ENCODE measurements at places on chromosomes 5 and 9.

- no peak for DNase-seq
Measured at GRCh38 chr5:121572061-121572460, 279.6 kb upstream of the FTMT start.

DNA sequence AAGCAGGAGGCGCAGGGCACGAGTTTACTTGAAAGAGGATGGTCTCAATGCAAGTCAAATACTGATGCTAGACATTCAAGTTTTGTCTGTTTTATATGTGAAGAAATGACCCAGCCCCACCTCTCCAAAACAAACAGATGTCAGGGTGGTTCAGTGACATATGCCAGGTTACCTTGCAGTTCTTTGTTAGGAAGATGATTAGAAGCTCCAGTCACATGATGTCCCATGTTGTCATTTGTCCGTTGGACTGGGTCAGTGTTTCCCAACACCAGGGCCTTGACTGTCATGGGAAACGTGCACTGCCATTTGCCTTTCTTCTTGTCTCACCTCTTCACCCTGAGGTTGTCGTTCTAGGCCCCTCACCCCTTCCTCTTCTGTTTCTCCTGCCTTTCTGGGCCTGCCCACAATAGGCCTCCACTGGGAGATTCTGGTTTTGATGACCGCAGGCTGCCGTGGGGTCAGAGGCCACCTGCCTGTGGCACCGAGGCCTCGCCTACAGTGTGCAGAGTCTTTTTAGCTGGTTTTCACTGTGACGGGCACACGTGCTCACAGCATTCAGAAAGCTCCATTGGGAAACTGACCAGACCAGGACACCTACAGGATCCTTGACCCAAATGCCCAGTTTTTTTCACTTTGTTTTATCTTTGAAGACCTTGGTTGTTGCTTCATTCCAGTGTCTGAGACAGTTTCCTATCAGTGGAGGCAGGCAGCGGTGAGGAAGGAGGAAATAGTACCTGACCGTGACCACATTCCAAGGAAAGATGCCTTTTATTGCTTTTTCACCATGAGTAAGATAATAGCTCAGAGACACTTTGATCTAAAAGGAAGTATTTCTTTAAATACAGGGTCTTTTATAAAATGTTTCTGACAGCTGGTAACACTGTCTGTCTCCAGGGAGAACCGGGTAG, 123.1 kb downstream of the PIP5K1B start:
- no peak for DNase-seq

DNA sequence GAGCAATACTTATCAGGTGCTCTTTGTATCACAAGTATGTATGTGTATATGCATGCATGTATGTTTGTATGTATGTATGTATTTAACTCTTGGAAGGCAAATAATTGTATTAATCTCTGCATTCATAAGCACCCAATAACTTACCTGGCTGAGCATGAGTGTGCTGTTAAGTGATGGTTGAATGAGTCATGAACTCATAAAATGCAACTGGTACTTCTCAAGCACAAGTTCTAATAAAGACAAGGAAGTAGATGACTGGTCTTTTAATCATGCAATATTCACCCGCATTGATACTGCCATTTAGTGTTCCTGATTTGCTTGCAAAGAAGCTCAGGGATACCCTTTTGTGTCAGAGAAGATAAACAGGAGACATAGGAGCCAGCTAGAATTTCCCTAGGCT, 204.9 kb upstream of the TRPM3 start:
- DNase-seq, result no peak

DNA sequence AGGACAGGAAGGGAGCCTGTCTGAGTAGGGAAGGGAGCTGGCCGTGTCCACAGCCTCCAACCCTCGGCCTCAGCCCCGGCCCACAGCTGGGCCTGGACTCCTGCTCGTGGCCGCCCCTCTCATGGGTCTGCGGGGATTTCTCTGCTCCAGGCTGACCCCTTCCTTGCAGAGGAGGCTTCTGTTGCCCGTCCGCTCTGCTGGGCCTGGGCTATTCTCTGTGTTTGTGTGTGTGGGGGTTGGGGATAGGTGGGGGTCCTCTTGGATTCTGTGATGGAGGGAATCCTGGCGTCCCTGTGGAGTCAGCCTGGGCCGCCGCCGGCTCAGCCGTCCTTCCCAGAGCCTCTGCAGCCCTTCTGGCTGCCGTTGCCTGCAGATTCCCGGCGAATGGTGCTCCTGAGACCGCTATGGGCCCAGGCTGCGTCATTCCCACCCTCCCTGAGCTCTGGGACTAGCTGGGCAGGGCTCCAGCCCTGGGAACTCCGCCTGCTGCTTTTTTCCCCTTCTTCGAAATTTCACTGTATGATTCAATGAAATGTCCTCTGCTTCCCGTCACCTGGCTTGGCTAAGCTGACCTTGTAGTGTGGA, 64.2 kb downstream of the FGF18 start:
- no peak for DNase-seq

- no peak for DNase-seq
Measured at GRCh38 chr5:161278739-161279660, 267.5 kb downstream of the GABRB2 start.

- DNase-seq, result no peak
Measured at GRCh38 chr9:130106860-130107233, 53.1 kb downstream of the GPR107 start.
